ENCODE measurements at places on chromosomes 2 and 18.

DNA sequence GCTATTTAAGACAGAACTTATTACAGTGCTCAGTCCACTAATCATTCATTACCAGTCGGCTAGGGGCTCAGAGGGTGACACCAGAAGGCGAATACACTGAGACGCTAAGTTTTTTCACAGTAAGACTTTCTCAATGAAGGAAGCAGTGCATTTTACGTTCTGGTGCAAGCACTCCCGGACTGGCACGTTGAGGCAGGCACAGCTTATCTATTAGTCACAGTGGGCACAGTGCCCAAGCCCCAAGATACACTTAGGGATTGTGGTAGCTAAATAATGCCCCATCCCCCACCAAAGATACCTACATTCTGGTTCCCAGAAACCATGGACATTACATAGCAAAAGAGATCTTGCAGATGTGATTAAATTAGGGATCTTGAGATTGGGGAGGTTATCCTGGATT is 32.6 kb upstream of the BCL11A start:
- DNase-seq: no peak

- DNase-seq: no peak
These were observed 197.9 kb downstream of the NEDD4L start for GRCh38 chr18:58241877-58242276.

DNA sequence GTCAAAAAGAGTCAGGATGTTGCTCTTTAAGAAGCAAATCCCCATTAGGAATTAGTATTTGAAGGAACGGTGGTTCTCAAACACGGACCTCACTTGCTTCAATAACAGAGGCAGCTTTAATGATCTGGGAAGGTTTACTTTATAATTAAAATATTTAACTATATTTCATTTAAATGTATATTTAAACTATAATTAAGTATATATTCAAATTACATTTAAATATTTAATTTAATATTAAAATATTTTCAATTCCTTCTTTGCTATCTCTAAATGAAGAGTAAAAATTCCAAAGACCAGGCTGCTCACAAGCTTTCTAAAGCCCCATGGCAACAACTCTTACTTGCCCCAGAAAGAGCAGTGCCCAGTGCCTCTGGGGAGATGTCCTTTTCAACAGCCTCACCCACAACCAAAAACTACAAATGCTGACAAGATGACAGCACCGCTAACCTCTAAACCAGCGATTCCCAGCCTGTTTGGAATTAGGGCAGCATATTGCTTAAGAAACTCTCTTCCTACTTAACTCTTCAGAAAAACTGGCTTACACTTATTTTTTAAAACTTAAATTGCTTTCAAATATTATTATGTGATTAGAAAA is 62.9 kb upstream of the POU3F3 start:
- DNase-seq: no peak

DNA sequence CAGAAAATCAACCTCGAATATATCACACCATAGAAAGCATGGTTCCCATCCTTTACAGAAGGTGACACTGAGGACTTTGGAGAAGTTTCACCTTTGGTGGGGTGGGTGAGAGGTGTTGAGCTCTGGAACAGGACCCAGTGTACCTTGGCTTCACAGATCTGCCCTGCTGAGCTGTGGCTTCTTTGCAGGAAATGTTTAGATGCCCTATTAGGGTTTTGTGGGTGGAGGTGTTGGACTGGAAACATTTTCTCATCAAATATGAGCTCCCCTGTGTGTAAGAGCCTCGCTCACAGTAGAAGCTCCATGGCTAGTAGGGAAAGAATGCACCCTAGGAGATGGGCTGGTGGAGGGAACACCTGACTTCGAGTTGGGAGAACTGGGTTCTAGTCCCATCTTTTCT is 55.6 kb downstream of the RPL37A start:
- no peak for DNase-seq

DNA sequence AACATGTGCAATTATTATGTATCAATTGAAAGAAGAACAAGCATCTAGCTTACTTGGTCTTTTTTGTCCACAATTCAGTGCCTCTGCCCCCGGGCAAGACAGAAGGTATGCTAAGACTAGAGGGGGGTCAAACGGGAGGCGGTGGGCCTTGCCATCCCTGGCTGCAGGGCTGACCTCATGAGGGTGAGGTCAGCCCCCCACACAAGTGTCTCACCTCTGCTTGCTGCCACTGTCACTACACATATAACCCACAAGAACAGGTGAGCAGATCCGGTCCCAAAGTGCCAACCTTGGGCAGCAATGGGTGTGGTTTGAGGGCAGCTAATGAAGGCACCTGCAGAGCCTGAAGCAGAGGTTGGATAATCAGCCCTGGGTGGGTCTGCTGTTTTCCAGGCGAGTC is 71.5 kb downstream of the EDAR start:
- no peak for DNase-seq

DNA sequence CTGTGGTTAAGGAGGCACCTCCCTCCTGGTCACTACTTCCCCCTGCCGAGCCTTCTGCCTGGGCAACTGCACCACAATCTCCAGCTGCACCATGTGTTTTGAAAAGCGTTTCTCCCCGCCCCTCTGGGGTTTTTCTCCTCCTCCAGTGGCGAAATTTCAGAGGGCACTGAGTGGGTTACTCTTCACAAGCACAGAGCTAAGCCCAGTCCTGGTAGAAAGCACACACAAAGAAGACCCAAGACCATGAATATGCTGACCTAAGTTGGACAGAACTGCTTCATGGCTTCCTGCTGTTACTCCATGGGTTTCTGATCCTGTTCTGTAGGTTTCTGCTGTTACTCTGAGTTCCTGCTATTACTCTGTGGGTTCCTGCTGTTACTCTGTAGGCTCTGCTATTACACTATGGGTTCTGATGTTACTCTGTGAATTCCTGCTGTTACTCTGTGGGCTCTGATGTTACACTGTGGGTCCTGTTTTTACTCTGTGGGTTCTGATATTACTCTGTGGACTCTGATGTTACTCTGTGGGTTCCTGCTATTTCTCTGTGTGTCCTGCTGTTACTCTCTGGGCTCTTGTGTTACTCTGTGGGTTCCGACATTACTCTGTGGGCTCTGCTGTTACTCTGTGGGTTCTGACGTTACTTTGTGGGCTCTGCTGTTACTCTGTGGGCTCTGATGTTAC is 216.6 kb downstream of the RTP5 start:
- no peak for DNase-seq

DNA sequence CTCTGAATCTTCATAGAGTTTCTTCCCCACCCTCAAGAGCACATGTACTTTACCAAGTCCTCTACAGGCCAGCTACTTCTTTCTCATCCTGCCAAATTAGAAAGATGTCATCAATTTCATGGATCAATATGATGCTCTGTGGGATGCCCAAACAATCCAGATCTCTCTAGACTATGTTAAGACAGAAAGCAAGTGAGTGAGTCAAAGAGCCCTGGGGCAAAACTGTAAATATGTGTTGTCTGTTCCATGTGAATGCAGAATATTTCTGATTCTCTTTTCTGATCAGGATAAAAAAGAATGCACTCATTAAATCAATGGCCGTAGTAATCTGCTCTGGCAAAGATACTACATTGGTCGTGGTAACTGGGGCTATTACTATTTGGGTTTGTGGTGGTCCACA is 53.1 kb upstream of the ROCK2 start:
- DNase-seq: no peak

DNA sequence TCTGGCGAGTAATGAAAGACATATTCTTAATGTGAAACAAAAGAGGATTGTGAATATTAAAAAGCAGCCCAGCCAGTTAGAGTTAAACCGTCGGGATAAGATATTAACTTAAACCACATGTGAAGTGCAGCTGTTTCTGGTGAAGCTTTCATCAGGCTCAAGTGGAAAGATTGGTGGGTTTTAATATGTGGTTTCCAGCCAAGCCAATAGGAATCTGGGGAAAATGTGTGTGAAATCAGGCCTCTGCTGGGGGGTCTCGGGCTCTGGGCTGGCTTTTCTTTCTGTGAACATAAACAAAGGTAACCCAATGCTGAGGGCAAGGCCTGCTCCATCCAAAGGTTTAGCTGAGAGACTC is 279.6 kb downstream of the SLC4A3 start:
- no peak for DNase-seq

DNA sequence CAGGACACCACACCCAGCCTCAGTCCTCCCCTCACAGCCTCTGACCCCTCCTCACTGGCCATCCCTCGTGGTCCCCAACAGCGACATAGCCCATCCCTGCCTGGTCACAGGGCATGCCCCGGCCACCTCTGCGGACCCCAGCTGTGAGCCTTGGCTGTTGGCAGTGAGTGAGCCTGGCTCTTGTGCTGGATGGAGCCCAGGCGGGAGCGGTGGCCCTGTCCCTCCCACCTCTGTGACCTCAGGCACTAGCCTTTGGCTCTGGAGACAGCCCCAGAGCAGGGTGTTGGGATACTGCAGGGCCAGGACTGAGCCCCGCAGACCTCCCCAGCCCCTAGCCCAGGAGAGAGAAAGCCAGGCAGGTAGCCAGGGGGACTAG is 7.9 kb downstream of the DES start:
- DNase-seq: no peak

DNA sequence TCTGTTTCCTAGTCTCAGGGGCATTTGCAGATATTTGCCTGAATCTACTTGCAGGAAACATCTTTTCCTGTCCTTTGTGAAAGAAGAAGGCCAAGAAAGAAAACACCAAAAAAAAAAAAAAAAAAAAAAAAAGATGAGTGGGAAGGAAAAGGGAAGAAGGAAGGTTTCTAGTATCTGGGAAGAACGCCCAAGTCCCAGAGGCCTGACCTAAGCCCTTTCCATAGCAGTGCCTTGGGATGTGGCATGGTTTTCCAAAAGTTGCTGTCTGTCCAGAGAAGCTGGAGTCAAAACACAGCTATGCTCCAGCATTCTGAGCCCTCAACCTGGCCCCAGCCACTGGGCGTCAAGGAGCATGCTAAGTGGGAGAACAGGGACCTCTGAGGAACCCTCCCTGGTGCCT is 123.5 kb downstream of the INHBB start:
- no peak for DNase-seq

DNA sequence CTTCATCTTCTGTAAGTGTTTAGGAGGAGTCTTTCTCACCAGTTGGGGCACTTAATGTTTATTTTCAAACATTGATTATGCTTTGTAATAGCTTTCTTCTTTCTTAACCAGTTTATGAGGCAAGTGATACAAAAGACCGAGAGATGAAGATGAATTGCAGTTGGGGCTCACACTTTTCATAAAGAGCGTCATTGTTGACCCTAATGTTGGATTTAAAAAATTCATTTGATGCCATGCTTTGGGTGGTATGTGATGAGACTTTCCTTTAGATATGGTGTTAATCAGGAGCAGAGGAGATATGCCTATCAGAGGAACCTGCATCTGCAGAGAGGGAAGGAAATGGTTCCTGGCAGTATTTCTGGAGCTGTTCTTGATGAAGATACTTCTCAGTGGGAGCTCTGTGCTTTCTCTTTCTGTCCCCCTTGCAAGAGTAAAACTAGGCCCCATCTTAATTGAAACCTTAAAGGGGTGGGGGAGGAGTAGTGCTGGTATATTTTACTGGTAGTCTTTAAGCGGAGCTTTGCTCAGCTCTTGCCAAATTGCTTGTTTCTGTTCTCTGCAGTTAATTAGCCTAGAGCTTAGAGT is 2.3 kb downstream of the EML4 start:
- DNase-seq: no peak

DNA sequence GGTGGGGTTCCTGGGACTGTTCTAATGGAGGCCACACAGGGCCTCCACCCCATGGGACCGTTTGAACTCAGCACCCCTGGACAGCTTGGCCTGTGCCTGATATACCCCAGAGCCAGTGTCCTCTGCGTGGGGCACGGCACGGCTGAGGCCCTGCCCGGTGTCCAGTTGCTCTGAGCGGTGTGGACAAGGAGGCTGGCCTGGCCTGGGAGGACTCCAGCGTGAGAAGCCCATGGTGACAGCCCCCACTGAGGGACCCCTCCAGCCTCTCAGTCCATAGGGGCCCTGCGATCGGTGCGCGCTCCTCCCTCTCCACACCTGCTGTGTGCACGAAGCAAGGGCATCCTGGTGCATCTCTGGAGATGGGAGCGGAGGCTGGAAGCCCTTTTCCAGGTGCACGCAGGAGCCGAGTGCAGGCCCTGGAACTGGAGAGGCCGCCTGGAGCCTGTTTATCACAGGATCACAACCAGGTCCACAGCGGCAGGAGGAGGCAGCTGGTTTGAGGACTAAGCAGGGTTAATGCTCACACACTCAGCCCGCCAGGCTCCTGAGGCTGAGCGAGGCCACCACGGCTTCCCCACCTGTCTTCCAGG is 120.2 kb downstream of the PTGR3 start:
- no peak for DNase-seq

GRCh38 chr2:100921685-100922161 is 80.4 kb upstream of the RPL31 start:
- DNase-seq: no peak

- DNase-seq: no peak
These were observed 28.0 kb downstream of the SRSF7 start for GRCh38 chr2:38723173-38723572.

DNA sequence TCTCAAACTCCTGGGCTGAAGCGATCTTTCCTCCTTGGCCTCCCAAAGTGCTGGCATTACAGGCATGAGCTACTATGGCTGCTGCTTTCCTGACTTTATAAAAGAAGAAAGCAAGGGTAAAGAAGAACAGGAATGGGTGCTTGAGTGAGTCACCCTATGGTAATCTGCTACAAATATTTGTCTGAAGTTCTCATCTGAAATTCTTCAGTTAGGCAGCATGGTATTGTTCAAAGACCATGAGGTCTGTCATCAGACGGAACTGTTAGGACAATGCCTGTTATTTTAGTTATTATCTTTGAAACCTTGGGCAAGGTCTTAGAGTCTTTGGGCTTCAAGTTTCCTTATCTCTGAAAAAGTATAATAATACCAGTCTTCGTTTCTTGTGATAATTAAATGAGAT is 695.8 kb downstream of the RNF144A start:
- DNase-seq: no peak

- no peak for DNase-seq
These were observed 69.6 kb upstream of the RMDN2 start for GRCh38 chr2:37855283-37856041.

DNA sequence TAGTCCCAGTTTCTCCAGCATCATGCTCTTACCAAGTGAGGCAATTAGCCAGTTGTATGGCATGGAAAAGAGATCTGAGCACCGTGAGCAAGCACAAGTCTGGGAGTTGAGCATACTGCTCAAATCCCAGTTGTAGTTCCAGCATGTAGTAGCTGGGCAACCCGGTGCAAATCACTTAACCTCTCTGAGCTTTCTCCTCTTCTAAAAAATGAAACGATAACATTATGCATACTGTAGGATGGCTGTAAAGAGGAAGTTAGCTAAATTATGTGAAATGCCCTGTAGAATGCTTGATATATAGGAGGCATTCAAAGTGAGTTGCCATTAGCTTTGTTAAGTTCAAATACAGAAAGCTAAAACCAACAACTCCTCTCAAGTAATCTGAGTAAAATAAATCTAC is 164.0 kb upstream of the ZEB2 start:
- DNase-seq: no peak

DNA sequence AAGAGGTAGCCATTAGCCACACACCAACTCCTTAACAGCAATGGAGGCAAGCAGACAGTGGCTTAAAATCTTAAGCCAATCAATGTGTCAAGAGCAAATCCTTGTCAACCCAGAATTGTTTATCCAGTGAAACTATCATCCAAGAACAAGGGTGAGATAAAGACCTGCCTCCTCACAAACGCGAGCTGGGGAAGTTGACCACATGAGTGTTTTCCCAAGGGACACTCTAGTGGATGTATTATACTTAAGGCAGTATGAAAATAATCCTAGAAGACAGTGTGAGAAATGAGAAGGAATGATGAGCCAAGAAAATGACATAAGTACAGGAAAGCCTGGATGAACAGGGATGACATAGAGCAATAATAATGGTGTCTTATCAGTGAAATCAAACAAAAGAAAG is 209.6 kb downstream of the TWIST2 start:
- DNase-seq: no peak

Data from NCI-H2081 (cell line).